ENCODE measurements at places on chromosomes 4 and X. TPM values are rescaled to one million over a fixed set of nuclear protein-coding genes. Genes with fewer than 3 reads are reported as not detected.

Gene ADH1C
- 0.44 TPM for total RNA-seq

Gene CLIC2
- 6.2 TPM for total RNA-seq

Gene IL1RAPL1
- total RNA-seq: 11.5 TPM

Gene TACC3
- total RNA-seq: 12.9 TPM

All from uterine smooth muscle cell (primary cell).